ENCODE measurements at places on chromosomes 2 and 18. TPM values are rescaled to one million over a fixed set of nuclear protein-coding genes. Genes with fewer than 3 reads are reported as not detected.
A peak's percentile ranks its signal among the peaks of the same experiment; 100 is the strongest.

DNA sequence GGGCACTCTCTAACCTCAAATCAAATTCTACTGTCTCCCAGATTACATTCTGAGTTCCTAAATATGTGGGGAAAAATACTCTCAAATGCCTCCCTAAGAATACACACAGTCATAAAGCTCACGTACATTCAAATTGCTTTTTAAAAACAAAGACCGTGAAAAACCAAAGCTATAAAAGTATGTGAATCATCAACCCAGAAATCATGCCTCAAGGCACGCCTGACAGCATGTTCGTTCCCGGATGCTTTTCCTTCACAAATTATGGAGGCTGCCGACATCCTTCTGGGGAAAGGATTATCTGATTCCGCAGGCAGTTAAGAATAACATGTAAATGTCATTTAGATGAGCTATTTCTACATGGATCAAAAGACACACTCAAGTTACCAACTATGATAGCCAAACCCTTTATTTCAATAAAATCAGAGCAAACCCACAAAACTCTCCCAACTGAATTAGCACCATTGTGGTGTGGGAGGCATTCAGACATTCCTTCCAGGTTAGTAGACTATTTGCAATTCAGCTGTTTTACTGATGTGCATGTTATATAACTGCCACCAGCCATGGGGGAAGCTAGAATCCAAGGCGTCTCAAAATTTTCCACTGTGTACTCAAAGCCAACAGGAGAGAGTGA is 398.2 kb upstream of the TRIB2 start:
- peak overlapping the region; percentile 1 for H3K4me3 ChIP-seq
- H3K36me3 ChIP-seq: no peaks in the 10 kb centered on the region
- H3K4me1 ChIP-seq: peaks cover 61% of the 10 kb centered on the region
- H3K27me3 ChIP-seq: no peaks in the 10 kb centered on the region
- H3K27ac ChIP-seq: peak overlapping the region; percentile 96

GRCh38 chr2:41694536-41695049 is 353.2 kb upstream of the PKDCC start:
- DNase-seq: peak; percentile 56
- no peak overlapping the region for H3K4me3 ChIP-seq
- no peaks in the 10 kb centered on the region for H3K36me3 ChIP-seq
- no peak overlapping the region for H3K27ac ChIP-seq

DNA sequence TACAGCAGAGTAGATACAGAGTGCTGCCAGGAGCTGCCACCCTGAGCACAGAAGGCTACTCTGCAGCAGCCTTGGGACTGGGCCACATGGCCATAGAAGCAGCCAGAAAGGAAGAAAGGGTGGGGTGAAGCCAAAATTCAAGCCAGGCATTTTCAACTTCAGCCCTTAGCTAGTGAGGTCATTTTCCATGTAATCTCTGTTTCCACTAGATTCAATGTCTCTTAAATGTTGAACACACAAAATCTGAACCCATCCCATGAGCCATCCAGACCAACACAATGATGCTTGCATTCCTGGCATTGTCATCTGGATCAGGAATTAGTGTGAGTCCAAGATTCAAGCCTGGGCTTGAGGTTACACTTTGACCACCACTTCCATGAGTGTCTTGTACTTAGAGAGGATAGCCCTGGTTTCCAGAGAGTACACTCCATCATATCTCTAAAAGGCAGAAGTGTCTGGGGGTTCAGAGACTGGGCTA is 243.6 kb downstream of the OSR1 start:
- no peaks in the 10 kb centered on the region for H3K4me1 ChIP-seq
- no peak overlapping the region for H3K4me3 ChIP-seq
- H3K36me3 ChIP-seq: no peaks in the 10 kb centered on the region

- H3K27ac ChIP-seq: no peak overlapping the region
- no peaks in the 10 kb centered on the region for H3K27me3 ChIP-seq
- DNase-seq: peak; percentile 86
- no peak overlapping the region for H3K4me3 ChIP-seq
Observed at GRCh38 chr18:50944245-50944932, 23.5 kb upstream of the ELAC1 start.

DNA sequence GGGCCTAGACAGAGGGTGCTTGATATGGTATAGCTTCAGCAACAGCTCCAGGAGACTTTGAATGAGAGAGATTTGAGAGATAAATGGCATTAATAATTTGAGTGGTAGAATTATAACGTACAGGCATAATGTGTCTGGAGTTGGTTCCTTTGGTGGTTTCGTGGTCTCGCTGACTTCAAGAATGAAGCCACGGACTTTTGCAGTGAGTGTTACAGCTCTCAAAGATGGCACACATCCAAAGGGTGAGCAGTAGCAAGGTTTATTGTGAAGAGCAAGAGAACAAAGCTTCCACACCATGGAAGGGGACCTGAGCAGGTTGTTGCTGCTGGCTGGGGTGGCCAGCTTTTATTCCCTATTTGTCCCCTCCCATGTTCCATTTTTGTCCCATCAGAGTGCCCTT is 23.1 kb downstream of the PDCD1 start:
- peaks cover 11% of the 10 kb centered on the region for H3K4me1 ChIP-seq
- H3K27ac ChIP-seq: no peak overlapping the region
- H3K27me3 ChIP-seq: peaks cover 40% of the 10 kb centered on the region
- H3K4me3 ChIP-seq: no peak overlapping the region

The LRRC30 gene
- total RNA-seq: not detected

Data from osteoblast (primary cell).